ENCODE measurements at places on chromosomes 3 and 15. TPM values are rescaled to one million over a fixed set of nuclear protein-coding genes. Genes with fewer than 3 reads are reported as not detected.
A peak's percentile ranks its signal among the peaks of the same experiment; 100 is the strongest.

Gene C3orf22
- polyA plus RNA-seq, result not detected

Gene KLHL40
- not detected for polyA plus RNA-seq

Gene CMTM8
- polyA plus RNA-seq, result not detected

DNA sequence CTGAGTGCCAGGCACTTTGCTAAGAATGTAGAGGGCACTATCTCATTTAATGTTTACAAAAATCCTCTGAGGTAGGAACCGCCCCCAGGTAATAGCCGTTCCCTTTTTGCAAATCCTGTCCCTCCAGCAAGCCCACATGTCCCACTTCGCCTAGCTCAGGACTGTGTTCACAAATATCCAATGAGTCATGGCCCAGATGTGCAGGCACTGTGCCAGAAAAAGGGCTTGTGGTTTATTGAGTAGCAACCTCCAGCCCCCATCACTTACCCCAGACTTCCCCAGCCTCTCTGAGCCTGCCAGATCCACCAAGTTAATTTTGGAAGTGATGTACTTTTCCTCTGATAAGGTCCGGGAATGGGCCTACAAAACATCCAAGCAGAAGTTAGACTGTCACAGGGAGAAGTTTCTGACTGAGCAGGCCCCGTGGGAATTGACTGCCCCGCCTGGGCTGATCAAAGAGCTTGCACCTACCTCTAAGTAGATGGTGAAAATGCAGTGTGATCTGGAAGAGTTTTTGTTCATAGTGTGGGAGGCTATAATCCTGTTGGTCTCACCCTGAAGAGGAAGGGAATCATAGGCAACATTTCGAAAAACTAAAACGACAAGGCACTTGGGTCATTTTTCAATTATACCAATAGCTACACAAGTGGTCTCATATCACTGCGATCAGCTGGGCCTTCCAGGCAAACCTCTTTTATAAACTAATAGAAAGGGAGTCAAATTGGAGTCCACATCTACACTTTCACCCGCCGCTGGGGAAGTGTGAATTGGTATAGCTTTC lies 15.7 kb downstream of the KIF9 start:
- DNase-seq, result peak; percentile 83
- no peaks in the 10 kb centered on the region for H3K27me3 ChIP-seq
- H3K4me1 ChIP-seq, result peaks cover 8% of the 10 kb centered on the region
- H3K36me3 ChIP-seq, result no peaks in the 10 kb centered on the region
- no peak overlapping the region for H3K4me3 ChIP-seq

Data from K562 (cell line).